ENCODE measurements at places on chromosomes 1 and 21. TPM values are rescaled to one million over a fixed set of nuclear protein-coding genes. Genes with fewer than 3 reads are reported as not detected.

GRCh38 chr1:41626146-41626545, 141.7 kb upstream of the EDN2 start:
- DNase-seq = no peak

DNA sequence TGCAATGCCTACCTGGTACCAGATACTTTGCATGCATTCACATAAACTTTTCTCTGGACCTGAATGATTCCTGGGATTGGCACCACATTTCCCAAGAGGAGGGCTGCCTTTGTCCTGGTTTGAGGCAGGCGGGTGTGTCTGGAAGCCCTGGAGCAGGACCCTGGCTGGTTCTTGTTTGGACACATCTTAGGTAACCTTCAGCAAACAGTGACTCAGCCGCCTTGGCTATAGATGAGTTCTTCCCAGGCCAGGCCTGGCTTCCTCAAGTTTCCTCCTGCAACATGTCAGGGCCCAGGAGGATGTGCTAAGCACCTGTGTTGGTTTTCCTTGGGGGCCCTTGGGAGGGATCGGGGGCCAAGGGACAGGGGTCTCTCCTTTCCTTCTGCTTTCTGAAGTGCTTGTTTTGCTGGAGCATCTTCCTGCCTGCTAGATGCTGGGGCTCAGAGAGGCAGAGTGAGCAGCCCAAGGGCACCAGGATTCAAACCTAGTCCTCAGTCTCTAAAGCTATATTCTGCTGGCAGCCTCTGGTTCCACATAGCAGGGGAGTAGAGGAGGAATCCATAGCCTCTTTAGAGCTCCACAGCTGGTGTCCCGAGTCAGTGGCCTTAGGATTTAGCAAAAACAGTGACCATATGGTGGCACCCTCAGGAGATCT, 38.2 kb downstream of the PAX7 start:
- DNase-seq = no peak

DNA sequence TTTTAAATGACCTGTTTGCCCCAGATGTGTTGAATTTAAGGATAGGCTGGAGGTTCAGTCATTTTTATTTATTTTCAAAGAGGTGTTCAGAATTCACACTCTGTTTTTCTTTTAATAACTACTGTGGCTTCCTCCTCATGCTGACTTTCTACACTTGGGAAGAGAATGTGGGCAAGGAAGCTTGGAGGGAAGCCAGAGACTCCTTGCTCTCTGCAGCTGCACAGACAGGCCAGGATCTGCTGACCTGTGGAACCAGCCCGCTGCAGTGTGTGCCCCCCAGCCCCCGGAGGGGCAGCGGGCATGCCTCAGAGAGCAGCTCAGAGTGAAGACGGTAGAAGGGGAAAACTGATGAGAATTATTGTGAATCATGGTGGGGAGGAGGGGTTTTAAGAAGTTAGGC, 16.9 kb downstream of the MGST3 start:
- DNase-seq = no peak

DNA sequence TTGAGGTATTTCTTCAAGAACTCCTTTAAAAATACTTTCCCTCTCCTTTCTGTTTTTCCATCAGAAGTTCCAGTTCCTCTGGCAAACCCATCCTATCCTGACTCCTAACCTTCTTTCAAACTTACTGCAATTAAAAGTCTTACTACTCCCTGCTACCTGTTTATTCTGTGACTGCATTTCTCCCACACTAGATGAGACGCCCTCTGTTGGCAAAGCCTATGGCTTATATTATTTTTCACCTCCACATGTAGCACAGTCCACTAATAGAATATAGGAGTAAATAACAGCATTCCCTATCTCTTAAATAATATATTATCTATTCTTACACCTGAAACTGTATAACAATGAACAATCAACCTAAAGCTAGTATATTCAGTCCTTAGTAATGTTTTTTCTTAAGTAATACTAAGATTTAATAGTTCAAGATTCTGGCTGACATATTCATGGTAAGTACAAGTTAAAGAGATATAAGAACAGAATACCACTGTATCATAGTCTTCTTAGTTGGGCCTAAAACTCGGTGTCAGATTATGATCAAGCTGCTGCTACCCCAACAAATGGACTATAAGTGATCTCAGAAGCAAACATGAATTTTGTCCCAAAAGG, 54.8 kb downstream of the RAB3GAP2 start:
- DNase-seq = no peak

- no peak for DNase-seq
Measured at GRCh38 chr1:147673406-147673805, 3.1 kb upstream of the ACP6 start.

- no peak for DNase-seq
Measured at GRCh38 chr1:182246783-182247182, 144.8 kb downstream of the GLUL start.

- no peak for DNase-seq
Measured at GRCh38 chr21:36100971-36101641, 31.3 kb downstream of the CBR1 start.

DNA sequence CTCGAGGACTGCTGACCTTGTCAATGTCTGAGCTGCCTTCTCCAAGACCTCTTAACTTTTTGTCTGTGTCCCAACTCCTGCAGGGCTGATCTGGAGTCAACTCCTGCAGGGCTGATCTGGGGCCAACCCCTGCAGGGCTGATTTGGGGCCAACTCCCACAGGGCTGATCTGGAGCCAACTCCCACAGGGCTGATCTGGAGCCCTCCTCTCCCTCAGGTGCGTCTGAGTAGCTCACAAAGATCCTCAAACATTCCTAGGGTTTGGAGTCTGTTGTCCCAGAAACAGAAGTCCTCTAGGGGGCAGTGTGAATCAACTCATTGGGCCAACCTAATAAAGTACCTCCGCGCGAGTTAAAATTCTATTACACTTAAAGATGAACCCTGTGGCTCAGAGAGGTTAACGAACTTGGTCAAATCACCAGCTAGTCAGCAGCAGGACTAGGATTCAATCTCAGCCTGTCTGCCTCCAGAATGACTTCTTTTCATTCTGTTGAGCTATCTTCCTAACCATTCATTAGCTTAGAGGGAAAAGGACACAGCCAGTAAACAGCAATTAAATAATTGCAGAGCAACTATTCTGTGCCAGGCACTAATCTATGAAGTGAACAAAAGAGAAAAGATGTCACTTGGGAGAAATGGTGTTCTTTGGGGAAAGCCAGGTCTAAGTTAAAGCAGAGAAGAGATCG, 17.2 kb upstream of the RLF start:
- peak; percentile 53 for DNase-seq

DNA sequence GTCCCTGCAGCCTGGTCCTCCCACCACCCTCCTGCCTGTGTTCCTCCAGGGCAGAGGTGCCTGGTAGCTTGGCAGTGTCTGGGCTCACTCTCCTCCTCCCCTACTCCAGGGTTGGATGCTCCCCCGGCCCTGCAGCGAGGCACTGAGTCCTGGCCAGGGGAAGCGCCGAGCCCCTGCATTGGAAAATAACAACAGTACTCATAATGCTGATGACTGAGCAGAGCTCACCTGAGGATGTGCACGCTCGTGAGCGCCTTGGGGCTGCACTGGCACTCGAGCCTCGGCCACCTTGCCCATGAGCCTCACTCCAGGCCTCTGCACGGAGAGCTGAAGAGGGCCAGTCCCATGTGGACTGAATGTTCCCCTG, 6.0 kb upstream of the ACTRT2 start:
- no peak for DNase-seq

DNA sequence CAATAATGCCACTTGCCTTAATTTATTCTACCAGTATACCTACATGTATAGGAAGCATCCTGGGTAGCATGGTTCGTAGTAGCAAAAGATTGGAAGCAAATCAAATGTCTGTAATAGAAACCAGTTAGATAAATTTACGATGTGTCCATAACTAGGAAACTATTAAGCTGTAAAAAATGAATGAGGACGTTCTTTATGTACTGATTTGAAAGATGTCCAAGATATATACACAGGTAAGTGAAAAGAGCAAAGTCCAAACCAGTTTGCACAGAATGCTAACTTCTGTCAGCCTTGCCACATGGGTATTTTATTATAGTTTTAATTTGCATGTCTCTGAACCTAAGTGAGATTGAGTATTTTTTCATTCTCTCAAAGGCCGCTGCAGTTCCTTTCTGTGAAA, 251.8 kb upstream of the IRF2BP2 start:
- no peak for DNase-seq

GRCh38 chr1:29644812-29645211, 408.5 kb downstream of the PTPRU start:
- DNase-seq = no peak

- DNase-seq = no peak
Measured at GRCh38 chr1:52613636-52614373, 11.6 kb downstream of the GPX7 start.

Gene CYP4A11
- 2.7 TPM for polyA plus RNA-seq

Gene CD1B
- polyA plus RNA-seq = not detected

Gene GPR25
- polyA plus RNA-seq = not detected

Gene GRIK1
- polyA plus RNA-seq = 2.7 TPM

Gene FAM78B
- polyA plus RNA-seq = 3.2 TPM

Gene NBPF4
- polyA plus RNA-seq = not detected

All from left renal pelvis (tissue), 4 donors.